D721Med (cell line): ENCODE measurements at places on chromosomes 6 and 20.

GRCh38 chr6:54778731-54779130 is 67.8 kb upstream of the FAM83B start:
- DNase-seq = no peak

- DNase-seq = no peak
Measured at GRCh38 chr20:49559411-49560081, 8.4 kb downstream of the PTGIS start.

GRCh38 chr6:164039954-164040375 is 625.4 kb downstream of the QKI start:
- DNase-seq = no peak

- no peak for DNase-seq
Measured at GRCh38 chr20:60477958-60478357, 519.7 kb downstream of the CDH26 start.

GRCh38 chr20:47287609-47288144 is 68.8 kb downstream of the ZMYND8 start:
- no peak for DNase-seq

GRCh38 chr6:41621802-41622201 is 16.5 kb upstream of the MDFI start:
- DNase-seq = no peak

DNA sequence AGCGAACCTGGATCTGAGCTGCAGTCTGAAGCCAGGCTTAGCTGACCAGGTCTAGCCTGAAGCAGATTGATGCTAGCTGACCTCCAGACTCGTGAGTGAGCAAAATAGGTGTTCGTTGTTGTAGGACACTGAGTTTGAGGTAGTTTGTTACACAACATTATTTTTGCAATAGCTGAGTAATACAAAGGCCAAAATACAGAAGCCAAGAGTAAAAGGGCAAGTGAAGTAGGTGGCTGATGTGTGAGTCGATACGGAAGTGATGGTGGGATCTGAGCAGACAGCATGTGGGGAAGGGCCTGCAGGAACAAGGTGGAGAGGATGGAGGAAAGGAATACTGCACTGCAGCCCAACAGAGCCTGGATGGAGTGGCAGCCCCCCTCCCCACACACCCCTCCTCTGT is 8.5 kb upstream of the SPATS1 start:
- no peak for DNase-seq

DNA sequence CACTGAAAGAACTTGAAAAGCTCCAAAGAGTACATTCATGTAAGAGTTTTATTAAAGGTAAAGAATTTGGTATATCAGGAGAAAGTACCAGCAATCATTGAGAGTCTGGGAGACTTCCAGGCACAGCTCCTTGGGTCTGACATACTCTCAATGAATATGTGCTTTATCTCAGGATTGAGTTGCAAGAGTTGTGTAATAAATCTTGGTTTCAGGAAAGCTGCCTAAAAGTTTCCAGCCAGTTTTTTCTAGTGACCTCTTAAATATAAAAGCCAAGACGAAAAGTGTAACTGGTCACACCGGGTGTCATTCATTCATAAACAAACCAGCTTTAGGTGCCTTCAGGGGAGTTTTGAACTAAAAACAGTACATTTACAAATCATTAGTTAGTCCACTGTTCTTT is 21.6 kb upstream of the GJA1 start:
- no peak for DNase-seq

- no peak for DNase-seq
Measured at GRCh38 chr20:45835329-45835765, 1.7 kb downstream of the SNX21 start.

DNA sequence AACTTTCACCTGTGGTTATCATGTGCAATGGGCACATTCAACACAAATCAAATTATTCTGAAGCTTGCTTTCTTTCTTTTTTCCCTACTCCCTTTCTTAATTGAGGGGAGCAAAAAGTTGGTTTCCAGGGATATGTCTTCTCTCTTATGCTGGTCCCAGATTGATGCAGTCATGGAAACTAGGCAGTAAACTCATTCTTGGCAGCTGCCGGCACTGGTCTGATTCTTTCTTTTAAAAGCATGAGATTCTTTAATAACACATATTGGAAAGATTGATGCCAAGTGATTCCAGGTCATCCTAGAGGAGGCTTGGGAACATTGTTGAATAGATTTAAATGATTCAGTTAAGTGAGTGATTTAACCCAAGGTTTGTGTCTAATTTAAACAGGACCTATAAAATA is 29.0 kb downstream of the PTPRA start:
- DNase-seq = no peak

GRCh38 chr6:153424719-153425400 is 293.8 kb upstream of the RGS17 start:
- no peak for DNase-seq

- DNase-seq = no peak
Measured at GRCh38 chr6:154457881-154458284, 52.6 kb downstream of the CNKSR3 start.

- no peak for DNase-seq
Measured at GRCh38 chr20:10713161-10713560, 39.4 kb upstream of the JAG1 start.

DNA sequence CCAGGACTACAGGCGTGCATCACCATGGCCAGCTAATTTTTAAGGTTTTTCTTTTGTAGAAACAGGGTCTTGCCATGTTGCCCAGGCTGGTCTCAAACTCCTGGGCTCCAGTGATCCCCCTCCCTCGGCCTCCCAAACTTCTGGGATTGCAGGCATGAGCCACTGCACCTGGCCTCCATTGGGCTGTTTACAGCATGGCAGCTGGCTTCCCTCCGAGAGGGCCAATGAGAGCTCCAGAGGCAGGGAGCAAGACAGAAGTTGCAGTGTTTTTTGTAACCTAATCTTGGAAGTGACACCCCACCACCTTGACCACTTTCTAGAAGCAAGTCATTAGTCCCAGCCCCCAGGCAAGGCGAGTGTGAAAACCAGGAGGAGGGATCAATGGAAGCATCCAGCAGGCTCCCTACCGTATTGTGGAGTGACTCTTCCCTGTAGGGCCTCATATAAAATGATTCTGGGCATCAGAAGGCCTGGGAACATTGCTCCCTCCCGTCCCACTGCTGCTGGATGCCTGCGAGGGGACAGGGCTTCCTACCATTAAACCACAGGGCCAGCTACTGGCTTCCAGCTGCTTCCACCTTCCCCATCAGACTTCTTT is 144.4 kb downstream of the ZDHHC14 start:
- no peak for DNase-seq

DNA sequence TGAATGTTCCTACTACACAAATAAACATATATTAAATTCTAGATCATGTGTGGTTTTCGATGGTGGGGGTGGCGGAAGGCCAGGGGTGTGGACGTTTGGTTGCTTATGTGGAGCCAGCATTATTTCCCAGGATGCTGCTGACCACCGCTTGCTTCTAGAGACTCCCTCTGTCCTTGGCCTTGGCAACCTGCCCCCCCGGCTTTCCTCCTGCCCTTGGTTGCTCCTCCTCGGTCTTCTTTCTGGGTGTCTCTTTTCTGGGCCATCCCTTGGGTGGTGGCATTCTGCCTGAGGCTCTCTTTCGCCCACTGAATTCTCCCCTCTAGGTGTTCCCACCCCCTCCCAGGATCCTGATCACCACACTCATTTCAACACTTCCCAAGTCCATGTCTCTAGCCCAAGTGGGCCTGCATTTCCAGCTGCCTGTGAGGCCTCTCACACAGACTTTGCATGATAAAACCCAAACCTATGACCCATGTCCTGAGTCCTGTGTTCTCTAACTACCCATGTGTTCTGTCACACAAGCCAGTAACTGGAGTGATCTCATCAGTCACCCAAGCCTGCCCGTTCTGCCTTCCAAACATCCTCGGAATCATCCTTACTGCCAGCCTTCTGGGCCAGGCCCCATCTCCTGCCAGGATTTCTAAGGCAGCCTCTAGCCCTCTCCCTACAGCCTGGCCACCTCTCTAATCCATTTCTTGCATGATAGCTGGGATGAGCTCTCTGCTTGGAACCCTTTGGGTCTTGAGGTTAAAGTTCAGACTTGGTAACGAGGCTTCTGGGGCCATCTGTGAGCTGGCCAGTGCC is 71.2 kb downstream of the CDS2 start:
- no peak for DNase-seq

- DNase-seq = no peak
Measured at GRCh38 chr20:40565001-40565681, 123.9 kb downstream of the MAFB start.

DNA sequence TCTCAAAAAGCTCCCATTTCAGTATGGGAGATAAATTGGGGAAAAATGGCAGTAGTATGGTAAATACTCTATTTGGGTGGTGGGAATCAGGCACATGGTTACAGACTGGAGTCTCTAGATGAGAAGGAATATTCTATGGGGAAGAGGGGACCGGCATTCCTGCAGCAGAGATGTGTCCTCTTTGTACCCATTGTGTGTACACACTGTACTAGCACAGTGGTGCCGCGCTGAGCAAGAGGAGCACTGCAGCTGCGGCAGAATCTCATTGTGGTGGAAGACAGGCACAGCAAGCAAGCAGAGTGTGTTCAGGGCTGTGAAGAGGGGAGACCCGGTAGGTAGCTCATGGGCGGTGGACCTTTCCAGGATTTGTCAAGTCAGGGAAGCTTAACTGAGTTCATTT is 13.0 kb downstream of the AFDN start:
- DNase-seq = no peak

DNA sequence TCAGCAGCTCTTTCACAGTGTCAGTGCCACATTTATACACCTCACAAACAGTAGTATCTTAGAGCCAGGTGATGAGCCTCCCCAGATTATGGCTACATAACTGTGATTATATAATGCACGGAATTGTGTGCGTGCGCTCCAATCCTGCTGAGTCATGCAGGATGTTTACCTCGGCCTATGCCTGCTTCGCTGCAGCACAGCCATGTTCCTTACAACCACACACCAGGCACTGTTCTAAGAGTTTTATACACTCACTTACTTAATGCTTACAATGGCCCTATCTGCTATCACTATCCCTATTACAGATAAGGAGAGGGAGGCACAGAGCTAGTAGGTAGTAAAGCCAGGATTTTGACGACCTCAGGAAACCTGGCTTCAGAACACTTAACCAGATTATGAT is 7.3 kb downstream of the ZKSCAN3 start:
- no peak for DNase-seq

DNA sequence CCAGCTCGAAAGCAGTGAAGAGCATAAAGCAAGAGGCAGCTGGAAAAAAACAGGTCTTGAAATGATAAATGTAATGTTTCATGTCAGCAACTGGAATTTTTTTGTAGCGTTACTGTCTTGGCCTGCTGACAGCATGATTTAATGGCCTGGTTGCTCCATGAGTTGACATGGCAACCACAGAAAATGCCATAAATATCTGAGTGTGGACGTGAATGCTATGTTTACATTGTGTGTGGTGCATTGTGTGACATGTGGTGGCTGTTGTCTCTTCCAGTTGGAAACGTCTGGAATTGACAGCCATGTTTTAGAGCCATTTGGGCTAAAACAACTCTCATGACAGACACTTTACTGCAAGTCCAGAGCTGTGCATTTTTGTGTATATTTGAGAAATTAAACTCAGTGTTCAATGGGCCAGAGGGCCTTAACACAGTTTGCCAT is 170.0 kb downstream of the FOXA2 start:
- DNase-seq = no peak
